Hematopoietic multipotent progenitor cell (in vitro differentiated cells): ENCODE measurements at places on chromosomes 16 and 17. TPM values are rescaled to one million over a fixed set of nuclear protein-coding genes. Genes with fewer than 3 reads are reported as not detected.

DNA sequence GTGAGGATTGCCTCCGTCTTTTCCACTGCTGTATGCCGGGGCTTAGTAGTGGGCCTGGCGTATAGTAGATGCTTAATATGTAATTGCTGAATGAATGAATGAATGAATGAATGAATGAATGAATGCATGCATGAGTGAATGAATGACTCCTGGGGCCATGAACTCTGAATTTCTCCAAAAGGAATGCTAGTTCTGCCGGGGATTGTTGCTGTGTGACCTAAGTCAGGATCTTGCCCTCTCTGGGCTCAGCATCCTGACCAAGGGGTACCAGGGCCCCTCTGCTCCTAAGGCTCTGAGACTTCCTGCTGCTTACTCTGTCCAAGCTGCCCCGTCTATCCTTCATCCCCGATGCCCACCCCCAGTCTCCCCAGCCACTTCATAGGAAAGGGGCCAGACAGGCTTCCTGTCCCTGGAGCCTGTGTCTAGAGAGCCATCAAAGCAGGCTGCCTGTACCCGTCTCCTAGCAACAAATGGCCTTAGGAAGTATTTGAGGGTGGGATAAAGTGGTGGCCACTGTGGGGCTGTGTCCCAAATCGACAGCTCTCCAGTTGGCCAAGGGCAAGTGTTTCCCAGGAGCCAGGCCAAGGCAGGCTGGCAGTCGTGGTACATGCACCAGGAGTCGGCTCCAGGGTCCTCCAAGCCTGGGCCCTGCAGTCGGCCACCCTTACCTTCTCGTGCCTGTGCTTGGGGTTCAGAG is 11.6 kb upstream of the MPRIP start:
- no peak for DNase-seq

DNA sequence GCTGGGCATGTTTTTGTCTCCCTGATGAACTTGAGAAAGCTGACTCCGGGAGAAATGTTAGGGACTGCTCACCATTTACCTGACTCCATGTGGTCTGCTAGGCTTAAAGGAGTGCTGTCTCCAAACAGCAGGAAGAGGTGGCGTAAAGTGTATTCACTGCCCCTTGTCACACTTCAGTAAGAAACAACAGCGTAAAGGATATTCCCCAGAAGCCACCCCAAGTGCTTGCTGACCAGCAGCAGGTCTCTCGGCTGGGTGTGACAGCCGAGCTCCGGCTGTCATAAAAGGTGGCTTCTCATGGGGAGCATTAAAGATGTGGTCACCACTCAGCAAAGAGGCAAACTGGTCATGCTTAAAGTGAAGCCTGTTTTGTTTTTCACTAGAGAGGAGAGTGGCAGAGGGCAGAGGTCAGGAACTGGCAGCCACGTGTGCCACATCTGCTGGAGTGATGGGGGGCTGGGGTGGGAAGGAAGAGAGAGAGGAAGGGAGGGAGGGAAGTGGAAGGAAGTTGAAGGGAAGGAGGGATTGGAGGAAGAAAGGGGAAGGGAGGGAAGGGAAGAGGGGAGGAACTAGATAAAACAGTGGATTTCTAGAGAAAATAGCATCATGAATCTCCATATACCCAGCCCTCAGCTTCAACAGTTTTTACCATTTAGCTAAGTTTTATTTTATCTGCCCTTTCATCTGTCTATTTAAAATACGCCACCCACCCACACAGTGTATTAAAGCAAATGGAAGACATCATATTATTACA is 119.3 kb downstream of the CLEC16A start:
- DNase-seq = no peak

GRCh38 chr16:2006317-2006716 is 3.3 kb downstream of the ZNF598 start:
- no peak for DNase-seq

DNA sequence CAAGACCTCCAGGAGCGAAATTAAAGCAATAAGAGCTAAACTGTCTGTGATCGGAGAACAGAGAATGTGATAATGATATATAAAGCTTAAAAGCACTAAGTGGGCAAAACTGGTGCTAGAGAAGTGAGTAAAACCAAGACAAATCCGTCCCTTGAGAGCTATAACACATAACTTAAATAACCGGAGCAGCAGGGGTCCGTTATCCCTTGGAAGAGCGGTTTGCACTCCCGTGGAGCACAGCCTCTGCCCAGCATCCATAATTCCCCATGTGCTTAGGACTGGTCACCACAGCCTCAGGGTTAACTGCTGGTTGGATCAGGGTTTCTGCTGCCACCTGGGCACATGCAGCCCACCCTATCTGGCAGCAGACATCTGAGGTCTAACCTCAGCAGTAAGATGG is 489.0 kb downstream of the NPIPA7 start:
- no peak for DNase-seq

SPIRE2 gene
- 0.54 TPM for total RNA-seq

LIMD2 gene
- 191 TPM for total RNA-seq

HOXB3 gene
- 20.5 TPM for total RNA-seq
